A549 (cell line): ENCODE measurements at places on chromosomes 1 and 21. TPM values are rescaled to one million over a fixed set of nuclear protein-coding genes. Genes with fewer than 3 reads are reported as not detected.

Gene LHX8
- 1.8 to 3.3 TPM (median 3.0 TPM) in 3 replicates for polyA plus RNA-seq

Gene AMY1B
- polyA plus RNA-seq, result not detected in 3 replicates

Gene PRKAA2
- polyA plus RNA-seq, result 2.8 to 3.8 TPM (median 3.5 TPM) in 3 replicates

Gene KRTAP13-2
- polyA plus RNA-seq, result not detected in 3 replicates

DNA sequence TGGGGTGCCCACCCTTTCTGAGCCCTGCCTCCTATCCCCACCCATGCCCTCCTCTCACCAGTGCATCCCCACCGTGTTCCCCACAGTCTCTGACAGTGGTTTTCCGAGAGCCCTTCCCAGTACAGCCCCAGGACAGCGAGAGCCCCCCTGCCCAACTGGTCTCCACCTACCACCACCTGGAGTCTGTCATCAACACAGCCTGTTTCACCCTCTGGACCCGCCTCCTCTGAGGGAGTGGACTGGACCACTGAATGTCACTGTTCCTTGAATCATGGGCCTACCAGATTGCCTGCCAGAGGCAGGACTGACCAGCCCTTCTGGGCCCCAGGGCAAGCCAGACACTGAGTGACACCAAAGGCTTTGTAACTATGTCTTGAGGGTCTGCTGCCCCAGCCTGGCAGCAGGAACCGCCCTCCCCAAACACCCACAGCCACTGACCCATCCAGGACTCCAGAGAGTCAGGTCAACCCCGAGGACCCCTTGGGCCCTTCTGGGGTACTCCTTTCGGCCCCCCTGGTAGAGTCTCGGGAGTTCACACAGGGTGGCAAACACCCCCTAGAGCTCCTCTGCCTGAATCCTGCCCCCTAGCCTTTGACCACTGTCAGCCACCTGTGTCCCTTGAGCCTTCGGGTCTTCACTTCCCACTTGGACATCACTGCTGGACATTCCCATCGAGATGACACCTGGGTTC, 3.3 kb downstream of the HYI start:
- no peak for DNase-seq

DNA sequence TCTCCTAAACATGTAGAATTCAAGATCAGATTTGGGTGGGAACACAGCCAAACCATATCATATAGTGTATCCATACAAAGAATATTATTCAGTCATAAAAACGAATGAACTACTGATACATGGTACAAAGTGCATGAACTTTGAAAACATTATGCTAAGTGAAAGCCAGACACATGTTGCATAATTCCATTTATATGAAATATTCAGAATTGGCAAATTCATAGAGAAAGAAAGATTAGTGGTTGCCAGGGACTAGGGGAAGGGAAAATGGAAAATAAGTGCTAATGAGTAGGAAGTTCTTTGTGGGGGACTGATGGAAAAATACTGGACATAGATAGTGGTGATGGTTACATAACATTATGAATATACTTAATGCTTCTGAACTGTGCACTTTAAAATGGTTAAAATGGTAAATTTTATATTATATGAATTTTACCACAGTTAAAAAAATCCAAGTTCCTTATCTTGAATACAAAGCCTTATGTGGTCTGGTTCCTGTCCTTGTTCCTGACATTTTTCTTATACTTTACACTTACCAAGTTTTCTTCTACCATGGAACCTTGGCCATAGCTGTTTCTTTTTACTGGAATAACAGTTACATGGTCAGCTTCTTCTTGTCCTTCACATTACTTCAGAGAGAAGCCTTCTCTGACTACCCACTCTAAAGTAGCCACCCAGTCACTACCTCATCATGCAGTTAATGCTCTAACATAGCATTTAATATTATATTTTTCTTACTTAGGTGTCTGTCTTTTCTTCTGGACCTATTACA, 64.0 kb downstream of the CCDC18 start:
- no peak for DNase-seq

Gene TGFB2
- polyA plus RNA-seq, result 29.7 to 40.6 TPM (median 34.0 TPM) in 3 replicates

DNA sequence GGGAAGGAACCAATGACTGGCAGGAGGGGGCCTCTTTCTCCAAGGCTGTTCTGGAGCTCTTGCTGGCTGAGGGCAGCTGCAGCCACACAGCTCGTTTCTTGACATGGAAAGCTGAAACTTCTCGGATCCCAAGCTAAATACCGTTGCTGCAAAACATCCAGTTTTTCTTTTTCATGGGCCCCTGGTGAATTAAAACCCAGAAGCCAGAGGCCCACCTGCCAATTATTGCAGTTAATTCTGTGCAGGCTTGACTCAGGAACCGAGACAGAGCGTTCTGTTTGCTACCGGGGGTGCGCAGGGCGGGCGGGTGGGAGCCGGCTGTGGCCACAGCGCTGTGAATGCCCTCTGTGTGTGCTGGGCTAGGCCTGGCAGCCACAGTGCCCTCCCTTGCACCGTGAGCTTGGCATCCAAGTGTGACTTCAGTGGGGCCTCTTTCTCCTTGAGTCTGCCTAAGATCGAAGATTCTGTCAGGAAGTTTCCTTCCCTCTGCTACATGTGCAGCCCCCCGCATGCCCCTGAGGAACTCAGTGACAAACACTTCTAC, 19.9 kb upstream of the KCNE2 start:
- DNase-seq, result no peak

Gene RYR2
- under 0.01 TPM in 1 of 3 replicates, not detected in the others for polyA plus RNA-seq

DNA sequence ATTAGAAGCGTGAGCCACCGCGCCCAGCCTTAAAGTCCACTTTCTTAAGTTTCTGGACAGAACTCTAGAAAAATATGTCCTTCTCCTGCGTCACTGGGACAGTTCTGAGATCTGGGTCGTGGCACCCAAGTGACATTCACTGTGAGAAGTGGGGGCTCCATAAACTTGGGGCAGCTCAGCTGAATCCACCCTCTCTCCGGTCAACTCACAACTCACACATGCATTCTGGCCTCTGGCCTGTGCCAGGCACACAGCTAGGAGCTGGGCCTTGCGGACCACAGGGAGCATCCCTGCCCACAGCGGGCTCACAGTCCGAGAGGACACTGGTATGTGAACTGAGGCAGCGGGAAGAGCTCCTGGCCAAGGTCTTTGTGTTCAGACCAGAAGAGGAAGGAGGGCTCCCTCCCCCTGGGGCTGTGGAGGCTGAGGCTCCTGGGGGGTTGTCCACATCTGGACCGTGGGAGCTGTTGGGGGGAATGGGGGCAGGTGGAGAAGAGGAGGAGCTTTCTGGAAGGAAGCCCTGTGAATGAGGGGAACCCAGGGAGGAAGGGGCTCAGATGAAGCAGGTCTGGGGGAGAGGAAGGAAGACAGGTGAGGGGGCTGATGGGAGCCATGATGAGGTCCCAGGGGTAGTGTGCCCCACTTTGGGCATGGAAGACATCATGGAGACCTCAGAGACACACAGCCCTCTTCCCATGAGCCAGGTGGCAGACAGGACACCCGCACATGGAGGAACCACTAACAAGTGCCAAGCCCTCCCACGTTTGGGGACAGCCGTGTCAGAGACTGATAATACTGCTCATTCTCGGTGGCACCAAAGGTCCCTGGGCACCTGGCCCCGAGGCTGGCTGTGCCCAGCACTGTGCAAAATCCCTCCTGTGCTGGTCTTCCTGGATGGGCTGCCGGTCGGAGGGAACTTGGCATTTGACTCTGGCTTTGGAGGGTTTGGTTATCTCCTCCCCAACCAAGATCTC, 191.0 kb upstream of the VAMP3 start:
- DNase-seq, result no peak
